ENCODE measurements at places on chromosomes 11 and 22.

DNA sequence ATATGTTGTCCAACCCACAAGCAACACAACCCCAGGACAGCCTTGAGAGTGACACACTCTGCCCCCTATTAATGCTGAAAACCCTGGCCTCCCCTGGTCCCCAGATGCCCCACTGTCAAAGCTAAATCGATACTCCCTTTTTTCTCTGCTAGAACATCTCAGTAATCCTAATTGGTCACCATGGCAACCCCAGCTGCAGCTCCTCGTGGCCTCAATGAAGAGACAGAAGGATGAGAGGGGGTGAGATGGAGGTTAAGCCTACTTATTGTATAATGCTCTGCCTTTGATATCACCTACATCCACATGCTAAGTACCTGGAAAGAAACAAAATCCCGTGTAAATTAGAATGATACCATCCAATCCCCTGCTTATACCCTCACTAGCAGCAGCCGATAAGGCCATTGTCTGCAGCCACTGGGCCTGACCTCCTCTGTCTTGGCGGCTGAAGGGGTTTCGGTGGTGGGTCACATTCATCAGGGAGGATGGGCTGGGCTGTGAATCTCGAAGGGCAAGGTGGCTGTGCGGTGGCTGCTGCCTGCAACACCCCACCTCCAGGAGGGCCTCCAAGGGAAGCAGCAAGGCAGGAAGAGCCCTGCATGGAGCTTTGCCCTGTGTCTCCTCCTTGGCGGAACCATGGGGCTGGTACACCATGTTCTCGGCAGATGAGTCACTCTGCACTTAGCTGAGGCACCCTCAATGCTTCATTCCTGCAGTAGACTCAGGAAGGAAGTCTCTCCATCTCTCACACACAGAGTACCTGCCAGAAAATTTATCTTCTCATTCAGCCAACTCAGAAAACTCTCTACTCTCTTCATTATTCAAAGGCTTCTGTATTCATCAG is 399.5 kb downstream of the BUD13 start:
- DNase-seq, result no peak

DNA sequence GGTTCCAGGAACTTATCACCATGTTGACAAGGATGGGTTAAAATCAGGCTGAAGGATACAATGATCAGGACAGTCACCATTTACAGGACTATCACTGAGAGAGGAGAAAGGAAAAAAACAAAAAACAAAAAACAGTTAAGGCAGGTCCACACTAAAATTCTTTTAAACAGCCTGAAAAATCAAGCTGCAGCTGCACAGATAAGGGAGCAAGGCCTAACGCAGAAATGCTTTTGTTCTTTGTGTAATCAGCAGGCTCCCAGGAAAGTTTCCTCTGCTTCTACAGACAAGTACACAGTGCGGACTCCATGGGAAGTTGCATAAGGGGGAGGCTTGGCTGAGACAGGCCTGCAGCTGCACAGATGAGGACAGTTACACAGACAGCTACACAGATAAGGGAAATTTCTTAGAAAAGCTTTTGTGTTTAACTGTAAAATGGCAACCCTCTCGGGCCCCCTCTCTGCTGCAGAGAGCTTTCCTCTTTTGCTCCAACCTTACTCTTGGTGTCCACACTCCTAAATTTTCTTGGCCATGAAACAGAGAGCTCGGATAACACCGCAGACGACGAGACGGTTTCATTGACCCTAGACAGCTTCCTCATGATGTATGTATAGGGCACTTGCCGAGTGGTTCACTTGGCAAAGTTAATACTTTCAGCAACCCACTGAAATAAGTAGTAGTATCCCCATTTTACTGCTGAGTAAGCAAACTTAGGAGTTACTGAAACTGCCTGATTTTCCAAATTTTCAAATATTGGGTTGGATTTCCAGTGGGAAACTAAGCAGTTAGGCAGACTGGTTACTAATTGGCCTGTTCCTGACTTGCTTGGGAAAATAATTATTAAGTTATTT is 45.5 kb downstream of the PIWIL3 start:
- DNase-seq, result no peak

DNA sequence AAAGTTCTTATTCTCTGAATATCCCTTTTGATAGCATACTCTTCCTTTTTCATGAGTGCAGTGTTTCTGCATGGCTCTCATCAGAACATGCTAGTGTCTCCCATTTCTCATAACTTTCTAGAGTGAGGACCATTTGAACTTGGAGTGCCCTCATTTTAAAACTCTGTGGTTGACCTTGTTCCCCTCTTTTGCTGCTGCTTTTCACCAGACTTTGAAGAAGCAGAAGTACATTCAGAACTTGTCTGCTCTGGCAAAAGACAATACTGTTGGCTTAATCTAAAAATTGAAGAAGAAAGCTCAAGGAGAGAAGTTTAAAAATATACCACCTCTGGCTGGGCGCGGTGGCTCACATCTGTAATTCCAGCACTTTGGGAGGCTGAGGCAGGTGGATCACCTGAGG is 35.0 kb downstream of the PPARA start:
- no peak for DNase-seq

DNA sequence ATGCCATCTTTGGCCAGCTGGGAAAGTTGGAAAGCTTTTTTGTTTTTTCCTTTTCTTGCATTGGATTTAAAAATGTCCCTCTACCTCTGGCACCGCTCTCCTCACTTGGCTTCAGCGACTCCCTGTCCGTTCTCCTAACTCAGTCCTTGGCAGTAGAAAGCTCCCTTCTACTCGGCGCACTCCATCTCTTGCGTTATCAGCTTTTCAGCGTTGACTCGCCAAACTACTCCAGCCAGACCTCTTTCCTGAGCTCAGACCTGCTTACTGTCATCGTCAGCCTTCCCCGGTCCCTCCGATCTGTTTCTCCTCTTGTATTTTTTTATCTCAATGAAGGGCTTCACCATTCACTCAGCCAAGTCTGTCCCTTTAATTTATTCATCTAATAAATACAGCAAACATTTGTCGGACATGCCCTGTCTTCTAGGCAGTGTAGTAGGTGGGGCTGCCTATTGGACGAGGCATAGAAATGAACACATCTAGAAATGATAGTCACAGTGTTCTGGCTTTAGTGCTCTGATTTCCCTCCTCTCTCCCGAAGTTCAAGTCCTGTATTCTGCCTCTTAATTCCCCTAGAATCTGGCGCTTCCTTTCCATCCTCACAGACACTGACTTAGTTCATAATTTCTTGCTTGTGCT is 839 bp downstream of the CEP164 start:
- DNase-seq, result peak; percentile 47

DNA sequence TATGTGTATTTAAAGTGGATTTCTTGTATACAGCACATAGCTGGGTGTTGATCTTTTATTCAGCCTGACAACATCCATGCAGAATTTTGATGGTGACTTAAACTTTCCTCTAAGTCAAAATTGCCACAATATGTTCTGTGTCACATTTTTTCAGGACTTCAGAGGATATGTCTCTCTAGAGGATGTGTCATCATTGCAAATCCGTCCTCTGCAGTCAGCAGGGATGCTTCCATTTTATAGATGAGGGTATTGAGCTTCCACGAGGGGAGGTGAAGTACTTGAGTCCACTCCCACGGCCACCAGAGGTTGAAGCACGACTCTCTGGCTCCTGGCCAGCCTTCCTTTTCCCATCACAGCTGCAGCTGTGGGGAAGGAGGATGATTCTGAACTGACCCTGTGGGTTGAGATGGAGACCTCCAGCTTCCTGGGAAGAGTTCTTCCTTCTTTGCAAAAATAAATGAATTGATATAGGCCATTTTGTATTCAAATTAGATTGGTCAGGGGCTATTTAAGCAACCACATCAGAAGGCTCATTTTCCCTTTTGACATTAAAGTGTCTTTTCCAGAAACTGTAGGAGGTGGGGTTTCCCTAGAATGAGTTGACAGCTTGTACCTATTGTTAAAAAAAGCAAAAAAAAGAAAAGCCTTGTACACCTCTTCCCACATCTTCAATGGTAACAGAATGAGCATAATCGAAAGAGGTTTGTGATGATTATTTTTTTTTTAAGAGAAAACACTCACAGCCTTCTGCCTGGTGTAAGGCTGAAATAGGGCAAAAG is 55.2 kb upstream of the MYEOV start:
- DNase-seq, result peak; percentile 15

- no peak for DNase-seq
These were observed 270.6 kb downstream of the FAT3 start for GRCh38 chr11:92495107-92495793.
